ENCODE measurements at places on chromosomes 11 and 22.

- DNase-seq = no peak
Measured at GRCh38 chr11:2924381-2924780, 4.8 kb downstream of the PHLDA2 start.

- DNase-seq = no peak
Measured at GRCh38 chr22:39287076-39287725, 32.2 kb downstream of the RPL3 start.

- no peak for DNase-seq
Measured at GRCh38 chr11:47724041-47724729, 9.0 kb upstream of the AGBL2 start.

- DNase-seq = no peak
Measured at GRCh38 chr11:78402847-78403246, 14.8 kb downstream of the GAB2 start.

- DNase-seq = no peak
Measured at GRCh38 chr11:20095189-20095588, 65.1 kb downstream of the DBX1 start.

- DNase-seq = peak; percentile 65
Measured at GRCh38 chr22:49936018-49936972, 17.9 kb downstream of the CRELD2 start.

- no peak for DNase-seq
Measured at GRCh38 chr11:55658031-55658573, 3.9 kb upstream of the OR4C6 start.

DNA sequence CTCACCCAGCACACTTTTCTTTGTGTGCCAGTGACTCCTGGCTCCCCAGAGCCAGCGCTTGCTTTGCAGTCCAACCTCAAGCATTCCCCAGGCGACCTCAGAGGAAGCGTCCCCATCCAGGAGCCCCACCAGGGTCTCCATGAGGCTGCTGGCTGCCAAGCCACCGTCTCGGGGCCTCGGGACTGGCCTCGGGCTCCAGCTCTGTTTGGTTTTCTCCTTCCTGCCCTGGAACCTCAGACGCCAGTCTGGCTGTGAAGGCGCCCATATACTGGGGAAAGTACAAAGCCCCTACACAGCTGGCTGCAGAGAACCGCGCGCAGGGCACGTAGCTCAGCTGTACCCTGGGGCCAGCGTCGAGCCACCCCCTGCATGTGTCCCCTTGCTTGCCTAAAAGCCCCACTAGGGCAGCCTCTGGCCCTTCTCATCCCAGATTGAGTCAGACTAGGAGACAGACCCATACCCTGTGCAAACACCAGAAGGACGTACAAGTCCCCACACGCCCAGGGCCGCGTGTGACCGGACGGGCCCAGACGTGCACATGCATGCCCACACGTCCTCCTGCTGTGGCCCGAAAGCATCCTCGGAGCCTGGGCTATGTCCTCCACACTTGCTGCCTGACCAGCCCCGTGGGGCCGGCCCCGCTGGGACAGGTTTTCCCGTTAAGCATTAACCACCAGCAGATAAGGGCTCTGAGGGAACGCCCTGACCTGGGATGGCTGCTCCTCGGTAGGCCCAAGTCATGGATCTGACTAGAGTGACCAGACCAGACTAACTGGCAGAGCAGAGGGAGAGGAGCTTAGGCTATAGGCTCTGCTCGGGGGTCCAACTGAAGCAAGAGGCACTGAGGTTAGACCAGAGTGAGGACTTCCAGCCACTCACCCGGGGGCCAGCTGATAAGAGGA, 4.2 kb upstream of the SYT8 start:
- DNase-seq = no peak

GRCh38 chr22:25546751-25547150, 17.7 kb upstream of the GRK3 start:
- DNase-seq = no peak

- no peak for DNase-seq
Measured at GRCh38 chr11:66867425-66868040, 10.7 kb downstream of the LRFN4 start.

DNA sequence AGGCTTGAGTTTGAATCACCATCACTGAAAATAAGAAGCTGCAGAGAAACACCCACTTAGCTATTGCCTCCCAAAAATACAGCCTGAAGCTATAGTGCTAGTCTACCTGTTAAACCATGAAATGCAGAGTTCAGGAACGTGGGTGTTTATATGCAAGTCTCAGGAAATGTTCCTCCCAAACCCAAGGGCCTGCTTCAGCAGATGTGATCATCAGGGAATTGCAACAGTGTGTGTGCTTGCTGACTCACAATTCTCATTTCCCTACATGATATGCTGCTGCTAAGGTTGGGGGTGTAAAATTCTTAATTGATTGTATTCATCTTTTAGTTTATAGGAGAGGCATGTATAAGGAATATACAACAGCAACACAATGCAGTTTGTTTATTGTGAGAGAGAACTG, 49.6 kb downstream of the NUP98 start:
- DNase-seq = peak; percentile 31

DNA sequence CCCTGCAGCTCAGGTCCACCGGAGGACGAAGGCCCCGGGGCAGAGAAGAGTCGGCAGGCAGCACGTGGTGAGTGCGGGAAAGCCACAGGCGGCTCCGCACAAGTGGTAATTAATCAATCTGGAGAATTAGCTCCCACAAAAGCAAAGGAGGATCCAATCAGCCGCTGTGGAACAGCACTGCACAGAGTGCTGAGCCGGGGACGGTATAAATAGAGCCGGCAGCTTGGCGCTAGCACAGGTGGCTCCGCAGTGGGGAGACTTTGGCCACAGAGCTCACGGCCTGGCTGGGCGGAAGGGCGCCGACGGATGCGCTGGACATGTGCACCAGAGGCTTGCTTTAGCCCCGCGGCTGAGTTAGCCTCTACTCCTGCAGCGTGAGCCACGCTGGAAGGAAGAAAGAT, 48.9 kb downstream of the IGSF9B start:
- no peak for DNase-seq

DNA sequence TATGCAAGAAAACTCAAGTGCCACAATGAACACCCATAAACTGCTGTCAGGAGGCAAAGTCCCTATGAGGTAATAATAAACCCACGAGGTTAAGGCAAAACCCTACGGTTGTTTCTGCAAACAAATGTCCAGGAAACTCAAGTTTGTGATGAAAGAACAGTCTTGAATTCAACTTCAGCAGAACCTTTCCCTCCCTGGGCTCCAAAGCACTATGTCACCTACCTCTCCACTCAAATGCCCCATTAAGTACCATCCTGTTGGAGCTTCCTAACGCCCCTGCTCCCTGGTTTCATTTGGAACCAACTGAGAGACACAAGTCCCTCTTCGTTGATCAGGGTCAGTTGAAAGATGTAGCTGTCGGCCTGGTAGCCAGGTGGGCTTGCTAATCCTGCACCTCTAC, 2.6 kb upstream of the C11orf91 start:
- DNase-seq = no peak

DNA sequence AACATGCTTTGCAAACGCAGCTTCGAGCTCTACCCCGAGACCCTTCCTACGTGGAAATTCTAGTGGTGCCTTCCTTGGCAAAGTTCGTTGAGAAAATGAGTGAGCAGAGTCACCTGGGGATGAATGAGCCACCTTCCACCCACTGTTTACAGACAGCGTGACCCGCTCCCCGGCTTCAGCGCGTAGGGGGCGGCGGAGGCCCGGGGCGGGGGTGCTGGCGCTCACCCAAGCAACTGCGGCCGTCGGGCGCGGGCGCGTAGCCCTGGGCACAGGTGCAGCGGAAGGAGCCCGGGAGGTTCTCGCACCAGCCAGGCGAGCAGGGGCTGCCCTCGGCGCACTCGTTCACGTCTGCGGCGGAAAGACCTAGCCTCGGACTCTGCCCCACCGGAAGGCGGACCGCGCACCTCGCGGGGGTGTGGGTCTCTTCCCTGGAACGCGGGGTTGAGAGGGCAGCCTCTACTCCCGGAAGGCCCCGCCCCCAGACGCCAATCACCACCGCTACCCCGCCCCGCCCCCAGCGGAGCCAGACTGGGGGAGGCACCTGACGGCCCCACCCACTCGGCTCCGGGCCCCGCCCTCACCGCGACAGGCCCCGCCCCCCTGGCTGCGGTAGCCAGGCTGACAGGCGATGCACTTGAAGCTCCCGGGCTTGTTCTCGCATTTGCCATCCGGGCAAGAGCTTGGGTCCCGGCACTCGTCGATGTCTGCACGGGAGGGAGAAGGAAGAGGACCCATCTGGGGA, 11.8 kb downstream of the LTBP3 start:
- DNase-seq = peak; percentile 72

- no peak for DNase-seq
Measured at GRCh38 chr11:18669219-18669596, 29.4 kb upstream of the TMEM86A start.

- no peak for DNase-seq
Measured at GRCh38 chr22:30297276-30297990, 8.1 kb upstream of the CASTOR1 start.

GRCh38 chr11:95514416-95515110, 275.0 kb downstream of the FAM76B start:
- no peak for DNase-seq

- no peak for DNase-seq
Measured at GRCh38 chr11:111427471-111427912, 48.4 kb upstream of the POU2AF1 start.

DNA sequence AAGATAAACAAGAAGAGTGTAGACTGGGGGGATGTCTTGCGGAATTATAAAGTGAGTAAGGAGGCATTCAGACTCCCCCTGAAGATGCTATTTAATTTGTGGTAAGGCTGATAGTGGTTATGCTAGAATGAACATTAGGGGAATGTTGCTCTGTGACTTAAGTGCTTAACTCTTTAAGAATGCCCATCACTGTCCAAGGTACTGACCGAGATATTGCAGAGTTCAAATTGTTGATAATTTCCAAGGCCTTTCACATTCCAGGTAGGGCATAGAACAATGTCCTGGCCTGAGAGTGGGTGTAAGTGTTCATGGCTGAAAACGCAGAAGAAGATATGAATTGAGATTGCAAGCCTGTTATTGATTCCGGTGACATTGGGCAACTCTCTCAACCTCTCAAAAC, 90.3 kb upstream of the SEZ6L start:
- DNase-seq = no peak

DNA sequence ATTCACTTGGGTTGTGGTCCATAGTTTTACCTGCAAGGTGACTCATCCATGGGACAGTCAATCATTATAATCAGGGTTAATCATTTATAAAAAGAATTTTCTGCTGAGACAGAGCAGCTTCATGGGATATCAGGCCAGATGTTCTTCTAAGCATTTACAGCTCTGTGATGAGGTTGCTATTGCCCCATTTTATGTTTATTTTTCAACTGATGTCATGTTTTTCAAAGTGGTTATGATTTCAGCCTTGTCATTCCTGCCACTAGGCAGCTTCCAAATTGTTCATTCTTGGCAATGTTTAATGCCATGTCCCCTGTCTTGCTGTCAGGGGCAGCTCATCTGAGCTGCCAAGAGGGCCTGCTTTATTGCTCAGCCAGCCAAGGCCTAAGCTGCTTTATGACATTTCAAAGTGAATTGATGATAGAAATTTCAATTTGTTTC, 35.9 kb upstream of the ZBED5 start:
- no peak for DNase-seq

GRCh38 chr22:36235585-36235984, 3.7 kb downstream of the APOL2 start:
- no peak for DNase-seq

DNA sequence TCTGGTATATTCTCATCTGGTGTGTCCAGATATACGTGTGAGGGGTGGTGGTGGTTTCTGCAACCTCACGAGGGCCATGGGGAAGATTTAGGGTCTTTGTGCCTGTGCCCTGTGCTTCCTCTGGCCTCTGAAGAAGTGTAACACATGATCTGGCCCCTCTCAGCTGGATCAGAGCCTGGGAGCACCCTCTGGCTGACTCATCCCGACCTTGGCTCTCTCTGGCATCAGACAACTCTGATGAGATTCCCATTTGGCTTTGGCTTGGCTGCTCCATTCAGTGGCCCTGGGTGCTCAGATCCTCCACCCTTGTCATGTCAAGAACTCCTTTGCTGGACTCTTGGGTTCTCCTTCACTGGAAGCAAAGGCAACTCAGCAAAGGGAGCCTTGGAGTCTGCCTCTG, 45.2 kb downstream of the RASSF10 start:
- DNase-seq = no peak

GRCh38 chr11:88448131-88448670, 110.7 kb upstream of the CTSC start:
- DNase-seq = no peak

DNA sequence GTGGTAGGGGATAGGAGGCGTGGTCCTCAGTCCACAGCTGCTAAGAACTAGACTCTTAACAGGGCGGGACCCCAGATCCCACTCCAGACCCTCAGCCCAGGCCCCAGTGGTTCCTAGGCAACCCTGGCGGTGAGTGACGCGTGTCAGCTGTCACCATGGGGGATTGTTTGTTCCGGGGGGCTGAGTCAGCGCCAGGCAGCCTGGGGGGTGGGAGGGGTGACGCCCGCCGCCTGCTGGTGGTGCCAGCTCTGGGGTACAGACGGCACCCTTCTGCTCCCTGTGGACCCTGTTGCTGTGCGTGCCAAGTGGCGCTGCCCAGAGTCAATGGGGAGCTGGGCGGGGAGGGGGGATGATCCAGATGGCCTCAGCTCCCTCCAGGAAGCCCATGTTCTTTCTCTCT, 2.5 kb downstream of the CNIH2 start:
- no peak for DNase-seq

- no peak for DNase-seq
Measured at GRCh38 chr11:61007383-61007955, 36.0 kb downstream of the CD6 start.

DNA sequence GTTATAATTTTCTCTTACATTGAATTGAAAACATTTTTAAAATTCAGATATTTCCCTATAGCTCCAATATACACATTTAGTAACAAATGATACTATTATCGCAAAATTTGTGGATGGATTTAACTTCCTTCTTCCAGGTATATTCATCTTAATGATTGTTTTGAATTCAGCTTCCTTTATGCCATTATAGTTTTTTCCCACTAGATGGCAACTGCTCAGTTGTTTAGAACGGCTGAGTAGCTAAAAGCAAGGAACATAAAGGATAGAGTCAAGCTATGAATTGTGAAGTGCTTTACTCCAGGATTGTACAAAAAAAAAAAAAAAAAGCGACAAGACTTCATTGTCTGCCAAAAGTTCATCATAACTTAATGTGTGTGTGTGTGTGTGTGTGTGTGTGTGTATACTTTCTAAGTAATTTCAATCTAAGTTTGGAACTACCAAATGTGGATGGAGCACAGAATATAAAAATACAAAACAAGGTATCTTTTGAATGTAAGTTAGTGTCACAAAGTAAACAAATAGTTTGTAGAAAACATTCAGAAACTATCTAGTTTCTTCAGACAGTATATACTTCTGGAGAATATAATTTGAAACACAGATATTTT, 846.4 kb downstream of the DLG2 start:
- DNase-seq = no peak

DNA sequence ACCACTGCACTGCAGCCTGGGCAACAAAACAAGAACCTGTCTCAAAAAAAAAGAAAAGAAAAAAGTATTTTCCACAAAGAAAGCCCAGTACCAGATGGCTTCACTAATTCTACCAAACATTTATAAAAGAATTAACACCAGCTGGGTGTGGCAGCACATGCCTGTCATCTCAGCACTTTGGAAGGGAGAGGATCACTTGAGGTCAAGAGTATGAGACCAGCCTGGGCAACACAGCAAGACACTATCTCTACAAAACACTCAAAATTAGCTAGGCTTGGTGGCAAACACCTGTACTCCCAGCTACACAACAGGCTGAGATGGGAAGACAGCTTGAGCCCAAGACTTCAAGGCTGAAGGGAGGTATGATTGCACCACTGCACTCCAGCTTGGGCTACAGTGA, 20.1 kb downstream of the RSF1 start:
- no peak for DNase-seq

Data from head of caudate nucleus (tissue), 42 donors.